ENCODE measurements at places on chromosomes 7 and 10. TPM values are rescaled to one million over a fixed set of nuclear protein-coding genes. Genes with fewer than 3 reads are reported as not detected.

Gene FBXO24
- 0.33 TPM for total RNA-seq

Gene SPDYE16
- 0.17 TPM for total RNA-seq

Gene SPDYE8
- not detected for total RNA-seq

Gene C7orf33
- total RNA-seq, result not detected

Gene ITIH5
- total RNA-seq, result 49.3 TPM

Gene DDC
- total RNA-seq, result not detected

Gene XRCC2
- under 0.01 TPM for total RNA-seq

Gene SLC16A12
- under 0.01 TPM for total RNA-seq

Gene NEUROD6
- total RNA-seq, result not detected

Gene OLAH
- not detected for total RNA-seq

Gene OR9A2
- total RNA-seq, result not detected

All from fibroblast of lung (primary cell).